ENCODE measurements at places on chromosomes 3 and 15.

DNA sequence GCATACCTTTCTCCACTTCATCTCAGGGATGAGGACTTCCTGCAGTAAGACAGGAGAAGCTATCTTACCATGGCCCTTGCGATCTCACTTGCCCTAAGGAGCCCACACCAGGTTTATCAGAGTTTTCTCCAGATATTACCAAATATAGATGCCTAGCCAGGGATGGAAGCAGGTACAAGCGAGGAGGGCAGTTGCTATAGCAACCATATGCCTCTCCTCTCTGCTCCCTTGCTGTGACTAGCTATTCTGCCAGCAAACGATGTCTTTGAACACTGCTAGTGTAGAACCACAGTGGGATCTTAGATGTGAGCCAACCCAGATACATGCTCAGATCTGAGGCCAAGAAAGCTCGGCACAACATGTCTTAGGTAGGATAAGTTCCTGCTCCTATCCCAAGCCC is 33.9 kb downstream of the GRAMD2A start:
- DNase-seq = no peak

DNA sequence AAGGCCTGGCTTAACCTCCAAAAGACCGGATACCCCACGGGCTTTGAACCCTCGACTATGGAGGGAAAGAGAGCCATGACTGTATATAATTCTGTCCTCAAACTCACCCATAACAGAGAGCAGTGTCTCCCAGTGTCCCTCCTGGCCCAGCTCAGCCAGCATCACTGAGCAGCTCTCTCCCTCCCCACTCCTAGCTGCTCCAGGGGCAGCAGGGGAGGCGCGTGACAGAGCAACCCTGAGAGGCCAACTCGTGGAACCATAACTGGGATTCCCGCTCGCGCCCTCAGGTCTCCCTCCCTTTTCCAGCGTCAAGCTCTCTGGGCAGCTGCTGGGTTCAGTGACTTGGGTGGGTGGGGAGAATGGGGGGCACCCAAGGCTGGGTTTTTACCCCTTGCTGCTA is 561 bp upstream of the CPLX3 start:
- no peak for DNase-seq

DNA sequence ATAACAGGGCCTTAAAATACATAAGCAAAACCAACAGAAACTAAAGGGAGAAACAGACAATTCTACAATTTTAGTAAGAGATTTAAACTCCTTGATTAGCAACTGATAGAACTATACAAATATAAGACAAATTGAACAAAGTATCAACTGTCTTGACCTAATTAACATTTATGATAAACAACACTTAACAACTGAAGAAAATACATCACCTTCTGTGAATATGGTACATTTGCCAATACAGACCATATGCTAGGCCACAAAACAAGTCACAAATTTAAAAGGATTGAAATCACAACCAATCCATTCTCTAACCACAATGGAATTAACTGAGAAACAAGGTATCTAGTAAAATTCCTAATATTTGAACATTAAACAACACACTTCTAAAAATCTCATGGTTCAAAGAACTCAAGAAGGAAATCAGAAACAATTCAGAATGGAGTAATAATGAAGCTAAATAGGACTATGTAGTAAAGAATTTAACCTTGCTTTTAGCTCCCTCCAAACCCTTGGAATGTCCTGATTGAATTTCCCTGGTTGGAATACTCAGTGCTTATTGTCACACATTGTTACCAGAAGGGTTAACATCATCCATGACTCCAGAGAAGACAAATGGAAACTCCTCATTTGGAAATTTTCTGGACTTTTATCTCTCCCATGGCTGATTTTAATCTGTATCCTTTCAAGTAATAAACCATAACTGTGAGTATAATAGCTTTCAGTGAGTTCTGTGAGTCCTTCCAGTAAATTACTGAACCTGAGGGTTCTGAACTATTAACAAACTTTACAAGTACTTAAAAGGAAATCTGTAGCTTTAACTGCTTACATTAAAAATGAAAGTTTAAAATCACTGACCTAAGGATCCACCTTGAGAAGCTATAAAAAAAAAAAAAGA is 88.8 kb downstream of the DLG1 start:
- no peak for DNase-seq

GRCh38 chr3:116440196-116440595 is 5.1 kb downstream of the LSAMP start:
- DNase-seq = no peak

- DNase-seq = no peak
Observed at GRCh38 chr15:58465070-58465469, 33.3 kb downstream of the LIPC start.

DNA sequence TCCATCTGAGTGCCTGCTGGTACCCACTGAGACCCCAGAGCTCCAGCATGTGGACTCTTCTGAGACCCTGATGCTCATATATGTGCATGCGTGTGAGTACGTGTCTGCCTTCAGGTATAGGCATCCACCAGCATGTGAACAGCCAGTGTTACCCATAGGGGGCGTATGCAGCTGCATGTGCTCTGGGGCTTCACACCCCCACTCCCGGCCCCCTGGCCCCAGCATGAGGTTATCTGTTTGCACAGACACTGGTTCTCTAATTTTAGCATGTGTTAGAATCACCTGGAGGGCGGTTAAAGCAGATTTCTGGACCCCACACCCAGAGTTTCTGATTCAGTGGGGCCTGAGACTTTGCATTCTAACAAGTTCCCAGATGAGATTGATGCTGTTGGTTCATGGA is 824 bp upstream of the CILP start:
- no peak for DNase-seq

Data from NCI-H187 treated with DMSO at 0.1 percent for 48 hours (cell line).